ENCODE measurements at places on chromosomes 13 and 19. TPM values are rescaled to one million over a fixed set of nuclear protein-coding genes. Genes with fewer than 3 reads are reported as not detected.

- peaks cover 5% of the 10 kb centered on the region for H3K4me1 ChIP-seq
- H3K4me3 ChIP-seq = no peak overlapping the region
- no peak overlapping the region for H3K27ac ChIP-seq
- no peaks in the 10 kb centered on the region for H3K36me3 ChIP-seq
These were observed 18.5 kb downstream of the CYP2A6 start for GRCh38 chr19:40831502-40832430.

DNA sequence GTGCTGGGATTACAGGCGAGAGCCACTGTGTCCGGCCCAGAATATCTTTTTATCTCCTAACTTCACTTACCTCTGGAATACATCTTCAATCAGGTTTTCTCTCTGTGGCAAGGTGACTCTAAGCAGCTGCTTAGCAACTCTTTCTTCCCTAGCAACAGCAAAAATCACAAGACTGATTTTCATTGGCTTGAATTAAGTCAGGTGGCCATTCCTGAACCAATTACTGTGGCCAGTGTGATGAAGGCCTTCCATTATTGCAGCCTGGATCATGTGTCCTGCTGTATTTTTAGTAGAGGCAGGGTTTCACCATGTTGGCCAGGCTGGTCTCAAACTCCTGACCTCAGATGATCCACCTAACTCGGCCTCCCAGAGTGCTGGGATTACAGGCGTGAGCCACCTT is 9.0 kb upstream of the LTBP4 start:
- peaks cover 3% of the 10 kb centered on the region for H3K4me1 ChIP-seq
- H3K27ac ChIP-seq = no peak overlapping the region
- no peaks in the 10 kb centered on the region for H3K27me3 ChIP-seq
- no peak overlapping the region for H3K4me3 ChIP-seq
- no peaks in the 10 kb centered on the region for H3K36me3 ChIP-seq
- DNase-seq = peak; percentile 60

- H3K4me1 ChIP-seq = peaks cover 27% of the 10 kb centered on the region
- peak; percentile 87 for DNase-seq
- H3K27ac ChIP-seq = peak overlapping the region; percentile 90
- no peaks in the 10 kb centered on the region for H3K27me3 ChIP-seq
- peaks cover 2% of the 10 kb centered on the region for H3K36me3 ChIP-seq
- no peak overlapping the region for H3K4me3 ChIP-seq
These were observed 74.0 kb downstream of the DHRS12 start for GRCh38 chr13:51729866-51730553.

STOML3 gene
- total RNA-seq = not detected

EML2 gene
- total RNA-seq = 34.7 TPM

SKA3 gene
- total RNA-seq = 6.1 TPM

DNA sequence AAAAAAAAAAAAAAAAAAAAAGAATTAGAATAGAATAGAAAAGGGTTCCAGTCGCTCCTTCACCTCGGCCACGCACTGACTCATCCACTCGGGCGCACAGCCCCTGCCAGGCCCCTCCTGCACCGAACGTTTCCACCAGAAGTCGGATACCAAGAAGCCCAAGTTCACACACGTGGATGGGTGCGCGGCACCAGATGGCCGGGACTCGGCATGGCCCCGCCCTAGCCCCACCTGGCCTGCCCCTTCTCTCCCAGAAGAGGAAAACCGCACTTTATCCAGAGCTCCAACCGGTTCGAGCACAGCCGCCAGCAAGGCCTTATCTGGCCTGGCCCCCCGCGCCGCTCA is 5.9 kb downstream of the PRR36 start:
- no peaks in the 10 kb centered on the region for H3K36me3 ChIP-seq
- peaks cover 6% of the 10 kb centered on the region for H3K27me3 ChIP-seq
- H3K4me1 ChIP-seq = peaks cover 7% of the 10 kb centered on the region

DNA sequence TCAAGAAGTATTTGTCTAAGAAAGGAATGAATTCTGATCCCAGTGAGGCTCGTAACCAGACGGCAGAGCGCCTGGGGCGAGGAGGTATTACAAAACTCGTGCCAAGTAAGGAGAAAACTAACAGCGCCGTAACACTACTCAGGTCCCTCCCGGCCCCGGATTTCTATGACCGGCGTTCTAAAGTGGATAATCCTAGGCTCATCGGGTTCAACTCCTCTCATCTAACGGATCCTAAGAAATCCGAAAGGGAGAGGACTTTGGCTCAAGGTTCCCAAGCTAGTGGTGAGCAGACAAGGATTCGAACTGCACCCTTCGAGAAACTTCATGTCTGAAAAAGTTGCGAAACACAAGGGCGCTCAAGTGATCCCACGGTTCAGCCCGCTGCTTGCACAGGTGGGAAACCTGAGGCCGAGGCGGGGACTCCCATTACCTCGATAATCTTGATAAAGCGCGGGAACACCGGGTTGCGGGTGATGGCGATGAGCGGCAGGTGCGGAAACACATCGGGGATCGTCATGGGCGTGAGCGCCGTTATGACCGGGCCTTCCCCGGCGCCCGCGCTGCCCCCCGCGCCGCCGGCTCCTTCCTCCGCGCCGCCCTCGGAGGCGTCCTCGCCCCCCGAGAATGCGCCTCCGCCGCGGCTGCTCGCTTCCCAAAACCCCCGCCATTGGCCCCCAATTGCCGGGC is 529 bp downstream of the LONP1 start:
- no peaks in the 10 kb centered on the region for H3K27me3 ChIP-seq
- peaks cover 9% of the 10 kb centered on the region for H3K4me1 ChIP-seq
- peak overlapping the region; percentile 98 for H3K4me3 ChIP-seq
- H3K27ac ChIP-seq = peak overlapping the region; percentile 92

GRCh38 chr19:6765738-6766356 is 1.4 kb downstream of the SH2D3A start:
- H3K36me3 ChIP-seq = no peaks in the 10 kb centered on the region
- no peak for DNase-seq
- H3K4me3 ChIP-seq = no peak overlapping the region
- no peak overlapping the region for H3K27ac ChIP-seq
- no peaks in the 10 kb centered on the region for H3K27me3 ChIP-seq
- H3K4me1 ChIP-seq = no peaks in the 10 kb centered on the region

DNA sequence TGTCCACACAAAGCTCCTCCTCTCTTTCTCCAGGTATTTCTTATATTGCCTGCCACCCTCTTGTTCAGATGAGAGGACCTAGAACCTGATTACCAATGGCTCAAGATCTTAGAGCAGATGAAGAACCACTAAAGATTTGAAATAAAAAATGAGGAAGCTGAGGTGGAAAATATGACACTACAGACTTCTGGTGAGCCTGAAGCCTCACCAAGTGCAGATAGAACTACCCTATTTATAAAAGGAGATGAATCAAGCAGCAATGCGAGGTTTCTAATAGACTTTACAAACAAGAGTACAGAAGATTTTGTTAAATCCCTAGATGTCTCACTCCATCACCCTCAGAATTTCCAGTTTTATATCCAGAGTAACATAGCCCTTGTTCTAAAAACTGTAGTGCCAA is 345.8 kb downstream of the TBC1D4 start:
- DNase-seq = peak; percentile 55
- peak overlapping the region; percentile 82 for H3K27ac ChIP-seq
- H3K27me3 ChIP-seq = no peaks in the 10 kb centered on the region
- H3K36me3 ChIP-seq = no peaks in the 10 kb centered on the region
- H3K4me1 ChIP-seq = peaks cover 6% of the 10 kb centered on the region
- no peak overlapping the region for H3K4me3 ChIP-seq

DNA sequence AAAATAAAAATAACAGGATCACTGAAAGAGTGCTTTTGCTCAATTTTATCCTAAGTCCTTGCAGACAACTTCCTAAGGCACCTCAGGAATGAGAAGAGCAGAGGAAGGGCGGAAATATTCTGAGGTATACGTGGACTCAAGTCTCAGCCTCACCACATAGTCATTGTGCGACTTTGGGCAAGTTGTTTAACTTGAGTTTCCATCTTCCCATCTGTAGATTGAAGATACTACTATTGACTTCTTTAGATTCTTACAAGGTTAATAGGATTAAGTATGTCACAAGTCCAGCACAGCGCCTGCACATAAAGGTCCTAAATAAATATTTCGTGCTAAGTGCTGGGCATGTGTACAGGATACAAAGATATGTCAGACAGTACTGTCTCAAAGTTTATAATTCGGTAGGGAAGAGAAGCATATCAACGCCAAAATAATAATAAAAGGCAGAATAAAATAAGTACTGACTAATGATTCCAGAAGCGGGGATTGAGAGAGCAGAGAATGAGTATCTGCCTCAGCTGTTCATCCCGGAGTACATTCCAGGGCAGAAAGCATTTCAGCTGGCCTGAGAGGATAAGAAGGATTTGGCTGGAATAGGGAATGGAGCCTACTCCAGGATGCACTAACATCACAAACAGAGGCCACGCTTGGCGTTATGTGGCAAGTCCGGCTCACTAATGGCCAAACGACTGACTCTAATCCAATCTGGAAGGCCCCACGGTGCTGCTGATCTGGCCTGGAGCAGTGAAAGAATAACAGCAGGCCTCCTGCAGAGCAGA is 139.7 kb downstream of the FLT1 start:
- H3K36me3 ChIP-seq = no peaks in the 10 kb centered on the region
- H3K27ac ChIP-seq = no peak overlapping the region

DNA sequence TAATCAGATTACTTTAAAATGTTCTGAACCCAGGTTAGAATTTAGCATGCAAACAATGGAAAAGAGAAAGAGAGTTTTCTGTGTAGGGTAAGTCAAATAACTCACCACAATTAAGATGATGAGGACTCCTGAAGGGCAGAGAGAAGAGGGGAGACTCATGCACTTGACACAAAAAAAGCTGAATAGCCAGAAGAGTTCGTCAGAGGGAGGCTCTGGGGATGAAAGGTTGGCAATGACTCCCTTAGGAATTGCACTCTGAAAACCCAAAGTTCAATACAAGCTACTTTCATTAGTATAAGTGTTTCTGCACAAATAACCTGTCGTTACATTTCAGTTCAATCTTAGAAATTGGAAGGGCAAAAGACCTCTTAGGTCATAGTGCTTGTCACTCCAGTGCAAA is 434.4 kb upstream of the PCDH9 start:
- H3K4me3 ChIP-seq = no peak overlapping the region
- no peaks in the 10 kb centered on the region for H3K4me1 ChIP-seq
- H3K36me3 ChIP-seq = no peaks in the 10 kb centered on the region
- H3K27me3 ChIP-seq = no peaks in the 10 kb centered on the region
- H3K27ac ChIP-seq = no peak overlapping the region

DNA sequence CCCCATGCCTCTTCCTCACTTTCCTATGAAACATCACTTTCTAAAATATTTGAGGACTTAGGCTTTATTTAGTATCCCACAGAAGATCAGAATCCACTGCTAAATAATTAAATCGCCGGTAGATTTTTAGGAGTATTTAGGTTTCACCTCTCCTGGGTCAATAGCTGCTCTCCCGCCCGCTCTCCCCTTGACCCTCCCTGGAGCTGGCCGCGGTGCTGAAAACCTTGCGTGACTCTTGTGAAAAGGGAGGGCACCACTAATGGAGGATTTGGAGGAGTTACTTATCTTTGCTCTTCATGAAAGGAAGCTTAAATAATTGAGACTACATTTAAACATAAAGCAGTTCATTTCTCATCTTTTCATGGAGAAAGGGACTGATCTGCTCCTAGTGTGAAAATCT is 14.1 kb downstream of the POU4F1 start:
- H3K4me1 ChIP-seq = no peaks in the 10 kb centered on the region
- H3K27me3 ChIP-seq = peaks cover 22% of the 10 kb centered on the region
- H3K27ac ChIP-seq = no peak overlapping the region
- peak; percentile 28 for DNase-seq
- H3K36me3 ChIP-seq = no peaks in the 10 kb centered on the region

WASF3 gene
- total RNA-seq = 16.2 TPM

DNA sequence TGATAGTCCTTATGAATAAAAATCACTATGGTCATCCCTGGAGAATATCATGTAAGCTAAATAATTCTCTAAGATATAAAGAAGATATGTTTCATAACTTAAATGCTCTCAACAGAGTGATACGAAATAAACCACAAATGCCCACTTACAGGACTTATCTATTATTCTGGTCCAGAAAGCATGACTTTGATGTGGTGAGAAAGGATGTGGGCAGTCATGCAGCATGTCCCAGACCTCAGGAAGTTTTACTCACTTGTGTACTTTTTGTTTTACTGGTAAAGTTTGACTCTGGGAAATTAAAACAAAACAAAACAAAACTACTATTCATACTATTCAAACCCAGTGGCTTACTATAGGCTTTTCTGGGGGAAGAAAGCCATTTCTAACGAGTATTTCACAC is 483.2 kb upstream of the SLITRK6 start:
- no peaks in the 10 kb centered on the region for H3K36me3 ChIP-seq
- DNase-seq = peak; percentile 13
- H3K4me3 ChIP-seq = no peak overlapping the region
- H3K27me3 ChIP-seq = no peaks in the 10 kb centered on the region

MYDGF gene
- total RNA-seq = 181 TPM

DNA sequence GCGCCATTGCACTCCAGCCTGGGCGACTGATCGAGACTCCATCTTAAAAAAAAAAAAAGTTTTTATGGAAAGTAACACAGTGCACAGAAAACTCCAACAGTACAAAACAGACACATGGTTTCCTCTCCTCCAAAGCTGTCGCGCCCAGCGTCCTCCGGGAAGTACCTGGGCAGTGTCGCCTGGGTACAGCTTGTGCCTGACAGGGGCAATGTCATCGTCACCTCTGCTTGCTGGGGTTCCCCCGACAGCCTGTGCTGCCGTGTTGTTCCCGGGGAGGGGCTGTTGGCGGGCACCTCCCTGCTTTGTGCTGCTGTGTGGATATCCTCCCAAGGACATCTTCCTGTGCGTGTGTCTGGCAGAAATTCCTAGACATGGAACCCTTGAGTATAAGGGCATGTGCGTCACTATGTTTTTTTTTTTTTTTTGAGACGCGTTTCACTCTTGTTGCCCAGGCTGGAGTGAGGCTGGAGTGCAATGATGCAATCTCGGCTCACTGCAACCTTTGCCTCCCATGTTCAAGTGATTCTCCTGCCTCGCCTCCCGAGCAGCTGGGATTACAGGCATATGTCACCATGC is 2.4 kb upstream of the F2RL3 start:
- H3K27ac ChIP-seq = no peak overlapping the region
- no peaks in the 10 kb centered on the region for H3K4me1 ChIP-seq
- no peak overlapping the region for H3K4me3 ChIP-seq

GRCh38 chr19:3324405-3324856 is 42.0 kb upstream of the NFIC start:
- H3K27ac ChIP-seq = no peak overlapping the region
- no peak for DNase-seq
- no peaks in the 10 kb centered on the region for H3K4me1 ChIP-seq
- no peaks in the 10 kb centered on the region for H3K36me3 ChIP-seq
- H3K4me3 ChIP-seq = no peak overlapping the region

GRCh38 chr19:18350490-18350889 is 10.1 kb downstream of the PGPEP1 start:
- no peak overlapping the region for H3K4me3 ChIP-seq
- H3K27me3 ChIP-seq = no peaks in the 10 kb centered on the region
- H3K36me3 ChIP-seq = no peaks in the 10 kb centered on the region
- H3K27ac ChIP-seq = no peak overlapping the region
- H3K4me1 ChIP-seq = peaks cover 2% of the 10 kb centered on the region
